ENCODE measurements at places on chromosomes 12 and 14.

GRCh38 chr14:24673534-24674203 lies 39.7 kb upstream of the GZMB start:
- DNase-seq, result no peak

GRCh38 chr12:37546901-37547475 lies 769.6 kb upstream of the ALG10B start:
- DNase-seq, result no peak

DNA sequence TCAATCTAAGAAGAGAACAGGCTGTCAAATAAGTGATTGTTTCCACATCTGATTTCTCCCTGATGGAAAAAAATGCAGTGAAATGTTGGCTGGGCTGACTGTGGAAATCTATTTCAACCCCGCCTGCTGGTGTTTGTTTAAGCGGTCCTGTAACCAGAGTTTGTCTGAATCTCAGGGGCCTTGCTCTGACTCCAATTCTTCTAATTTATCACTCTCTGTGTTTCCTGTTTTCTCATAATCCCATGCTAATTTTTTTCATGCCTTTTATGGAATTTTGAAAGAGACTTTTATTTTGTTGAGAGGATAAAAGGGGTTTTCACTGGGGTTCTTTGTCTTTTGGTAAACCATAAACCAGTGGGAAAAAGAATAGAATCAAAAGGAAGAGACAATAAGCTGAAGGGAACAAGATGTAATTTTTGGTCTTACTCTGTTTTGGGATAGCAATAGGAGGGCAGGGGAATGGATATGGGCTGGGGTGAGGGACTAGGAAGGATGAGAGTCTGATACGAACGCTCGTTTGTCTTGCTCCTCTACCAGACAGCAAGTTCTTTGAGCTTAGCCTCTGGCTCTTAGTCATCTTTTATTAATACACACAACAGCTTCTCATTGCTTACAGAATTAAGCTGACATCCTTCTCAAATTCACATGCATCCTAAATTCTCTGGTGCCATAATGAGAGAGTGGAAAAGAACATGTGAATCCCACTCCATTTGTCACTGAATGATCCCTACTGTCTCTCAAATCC lies 8.0 kb upstream of the MGP start:
- no peak for DNase-seq

DNA sequence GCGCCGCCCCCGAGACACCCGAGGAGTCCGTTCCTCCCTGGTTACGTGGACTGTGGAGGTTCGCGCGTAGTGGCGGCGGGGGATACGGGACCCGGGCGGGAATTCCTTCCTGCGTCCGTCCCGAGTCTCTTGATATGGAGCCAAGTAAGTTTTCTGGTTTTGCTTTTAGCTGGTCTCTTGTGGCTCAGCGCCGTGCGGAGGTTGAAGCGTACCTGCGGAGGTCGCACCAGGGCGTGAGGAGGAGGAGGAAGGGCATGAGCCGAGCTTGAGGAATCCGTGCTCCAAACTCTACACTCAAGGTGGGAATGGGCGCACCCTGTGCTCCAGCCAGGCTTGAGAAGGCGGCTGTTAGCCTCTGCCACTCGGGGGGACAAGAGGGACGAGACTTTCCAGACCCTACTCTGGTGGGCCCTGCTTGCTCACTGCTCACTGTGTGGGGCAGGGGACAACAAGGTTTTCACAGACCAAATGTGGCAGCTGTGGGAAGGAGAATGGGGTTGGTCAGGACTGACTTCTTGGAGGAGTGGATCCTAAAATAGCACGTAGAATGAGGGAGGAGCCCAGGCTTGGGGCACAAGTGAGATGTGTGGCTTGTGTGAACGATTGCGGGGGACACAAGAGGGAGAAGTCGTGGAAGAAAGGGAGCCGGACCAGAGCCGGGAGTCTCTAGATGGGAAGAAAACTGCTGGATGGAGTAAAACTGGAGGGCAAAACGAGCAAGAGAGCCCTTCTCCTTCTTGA lies 577 bp downstream of the ATG101 start:
- DNase-seq, result no peak

- no peak for DNase-seq
Observed at GRCh38 chr12:1926251-1926657, 7.8 kb upstream of the CACNA2D4 start.

DNA sequence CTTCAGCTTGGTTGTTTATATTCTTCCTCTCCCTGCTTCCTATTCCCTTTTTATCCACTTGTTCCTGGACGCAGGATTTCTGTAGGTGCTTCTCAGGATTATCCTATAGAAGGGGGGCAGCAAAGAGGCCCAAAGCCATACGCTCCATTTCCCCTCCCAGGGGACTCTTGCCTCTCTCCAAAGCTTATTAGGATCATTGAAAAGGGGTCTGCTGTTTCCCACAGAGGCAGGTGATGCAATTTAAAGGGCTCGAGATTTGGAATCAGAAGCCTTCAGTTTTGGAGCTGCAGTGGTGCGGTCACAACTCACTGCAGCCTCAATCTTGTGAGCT lies 31.5 kb upstream of the SYNDIG1L start:
- no peak for DNase-seq

GRCh38 chr14:60514378-60514740 lies 5.4 kb downstream of the SIX6 start:
- DNase-seq, result peak; percentile 91

GRCh38 chr12:45915405-45915804 lies 75.0 kb downstream of the SCAF11 start:
- DNase-seq, result no peak

GRCh38 chr14:52918486-52918885 lies 32.4 kb downstream of the FERMT2 start:
- no peak for DNase-seq

GRCh38 chr12:543114-543451 lies 83.3 kb downstream of the B4GALNT3 start:
- DNase-seq, result no peak

Data from NCI-H1092 (cell line).